Pancreas (tissue), 10 donors: ENCODE measurements at places on chromosomes 5 and 9. TPM values are rescaled to one million over a fixed set of nuclear protein-coding genes. Genes with fewer than 3 reads are reported as not detected.

NR4A3 gene
- 3.8 TPM for polyA plus RNA-seq

GAPT gene
- 0.38 TPM for polyA plus RNA-seq

SEC16A gene
- polyA plus RNA-seq: 66.9 TPM

TLX3 gene
- not detected for polyA plus RNA-seq

- no peak overlapping the region for H3K4me3 ChIP-seq
- no peaks in the 10 kb centered on the region for H3K4me1 ChIP-seq
- no peaks in the 10 kb centered on the region for H3K27me3 ChIP-seq
Observed at GRCh38 chr5:134913254-134913653, 8.3 kb downstream of the PCBD2 start.

DNA sequence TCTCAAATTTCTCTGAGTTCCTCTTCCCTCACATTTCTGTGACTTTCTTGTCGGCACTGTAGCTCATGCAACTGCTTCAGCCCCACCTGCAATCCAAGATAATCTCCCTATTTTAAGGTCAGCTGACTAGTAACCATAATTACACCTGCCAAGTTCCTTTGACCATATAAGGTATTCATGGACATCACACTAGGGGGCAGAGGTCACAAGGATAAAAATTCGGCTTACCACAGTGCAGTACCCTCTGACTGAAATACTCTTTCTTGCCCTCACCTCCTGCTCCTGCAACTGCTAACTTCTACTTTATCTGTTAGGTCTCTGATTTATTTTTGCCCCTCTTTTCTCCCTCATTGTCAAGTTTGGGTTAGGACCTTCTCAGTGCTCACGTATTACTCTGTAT lies 144.2 kb downstream of the GDNF start:
- no peak overlapping the region for H3K4me3 ChIP-seq
- H3K36me3 ChIP-seq: no peaks in the 10 kb centered on the region
- no peaks in the 10 kb centered on the region for H3K4me1 ChIP-seq
- no peak overlapping the region for H3K27ac ChIP-seq

DNA sequence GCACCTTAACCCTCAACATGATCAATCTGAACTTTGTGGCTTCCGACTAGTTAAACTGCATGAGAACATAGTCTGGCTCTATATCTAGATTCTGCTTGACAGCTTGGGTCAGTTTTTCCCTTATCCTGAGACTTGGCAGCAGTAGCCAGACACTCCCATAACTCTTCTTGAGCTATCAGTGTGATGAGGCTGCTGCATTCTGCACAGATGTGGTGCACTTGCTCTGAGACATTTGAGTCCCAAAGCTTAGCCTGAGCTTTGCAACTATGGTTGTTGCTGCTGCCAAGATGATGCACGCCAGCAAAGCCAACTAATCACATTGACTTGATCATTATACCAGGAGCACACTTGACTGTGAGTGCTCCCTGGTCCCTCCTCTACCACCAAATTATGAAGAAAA lies 36.2 kb downstream of the MOCS2 start:
- no peak for DNase-seq
- H3K36me3 ChIP-seq: no peaks in the 10 kb centered on the region
- no peak overlapping the region for H3K4me3 ChIP-seq
